Right kidney (tissue), 9 donors: ENCODE measurements at places on chromosomes 5 and 9.

DNA sequence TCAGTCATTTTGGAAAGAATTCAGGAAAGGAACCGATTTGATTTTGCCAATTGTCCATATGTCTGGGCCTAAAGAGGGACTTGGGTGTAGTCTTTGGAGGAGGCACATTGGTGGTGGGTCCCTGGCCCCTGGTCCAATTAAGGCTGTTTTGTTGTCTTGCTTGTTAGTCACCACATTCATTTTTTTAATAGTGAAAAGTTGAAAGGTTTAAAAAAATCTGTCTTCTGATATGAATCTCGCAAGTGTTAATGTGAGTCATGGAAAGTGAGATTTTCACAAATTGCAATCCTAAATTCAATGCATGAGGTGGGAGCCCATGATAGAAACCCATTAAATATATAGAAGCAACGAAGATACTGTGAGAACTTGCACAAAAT lies 165.9 kb upstream of the OTULINL start:
- DNase-seq: no peak

DNA sequence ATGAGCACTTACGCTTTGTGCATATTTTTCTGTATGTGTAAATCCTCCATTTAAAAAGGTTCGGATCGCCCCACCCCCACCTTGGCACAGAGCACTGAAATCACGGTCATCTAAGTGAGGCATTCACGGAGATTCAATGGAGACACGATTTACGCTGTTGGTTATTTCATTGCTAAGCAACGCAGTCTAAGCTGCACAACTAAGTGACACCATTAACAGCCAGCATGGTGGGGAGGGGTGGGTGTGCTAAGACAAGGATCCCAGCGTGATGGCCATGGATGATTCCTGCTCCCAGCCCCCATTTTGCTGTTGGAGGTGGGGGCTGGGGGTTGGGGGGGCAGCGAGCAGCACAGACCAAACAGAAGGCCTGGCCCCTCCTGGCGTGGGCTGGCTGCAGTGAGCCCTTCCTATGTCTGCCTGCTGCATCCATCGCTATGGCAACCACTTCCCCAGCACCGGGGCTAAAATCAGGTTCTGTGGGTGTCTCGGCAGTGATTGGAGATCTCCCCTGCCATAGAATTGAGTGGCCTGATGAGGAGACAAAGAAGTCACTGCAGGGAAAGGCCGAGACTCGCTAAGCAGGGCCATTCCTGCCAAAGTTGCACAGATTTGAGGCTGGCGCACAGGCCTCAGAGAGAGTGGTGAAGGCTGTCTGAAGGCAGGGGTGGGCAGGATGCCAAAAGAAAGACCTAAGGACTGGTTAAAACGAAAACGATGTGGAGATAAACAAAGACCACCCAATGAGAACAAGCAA lies 14.3 kb upstream of the MARCHF6 start:
- DNase-seq: no peak

- no peak for DNase-seq
Measured at GRCh38 chr5:135059000-135059923, 25.2 kb upstream of the PITX1 start.

DNA sequence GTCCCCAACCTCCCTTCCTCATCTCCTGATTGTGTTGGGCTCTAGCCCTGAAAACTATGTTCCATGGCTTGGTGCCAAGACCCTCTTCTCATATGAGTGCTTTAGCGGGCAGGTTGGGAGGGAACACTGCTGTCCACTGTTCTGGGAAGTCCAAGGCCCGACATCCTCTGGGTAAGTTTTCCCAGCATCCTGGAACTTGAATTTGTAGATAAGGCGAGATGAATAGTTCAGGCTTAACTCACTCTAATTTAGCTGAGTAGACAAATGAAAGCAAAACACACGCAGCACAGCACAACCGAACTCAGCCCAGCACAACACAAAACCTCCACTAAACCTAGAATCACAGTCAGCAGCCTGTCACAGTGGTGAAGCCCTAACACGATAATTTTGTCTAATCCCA lies 95.3 kb upstream of the SLC28A3 start:
- no peak for DNase-seq

GRCh38 chr9:110260911-110261310 lies 4.6 kb upstream of the TXN start:
- no peak for DNase-seq
